ENCODE measurements at places on chromosomes 11 and 22.

GRCh38 chr22:19002684-19003038 is 66.6 kb upstream of the PRODH start:
- no peak for DNase-seq

DNA sequence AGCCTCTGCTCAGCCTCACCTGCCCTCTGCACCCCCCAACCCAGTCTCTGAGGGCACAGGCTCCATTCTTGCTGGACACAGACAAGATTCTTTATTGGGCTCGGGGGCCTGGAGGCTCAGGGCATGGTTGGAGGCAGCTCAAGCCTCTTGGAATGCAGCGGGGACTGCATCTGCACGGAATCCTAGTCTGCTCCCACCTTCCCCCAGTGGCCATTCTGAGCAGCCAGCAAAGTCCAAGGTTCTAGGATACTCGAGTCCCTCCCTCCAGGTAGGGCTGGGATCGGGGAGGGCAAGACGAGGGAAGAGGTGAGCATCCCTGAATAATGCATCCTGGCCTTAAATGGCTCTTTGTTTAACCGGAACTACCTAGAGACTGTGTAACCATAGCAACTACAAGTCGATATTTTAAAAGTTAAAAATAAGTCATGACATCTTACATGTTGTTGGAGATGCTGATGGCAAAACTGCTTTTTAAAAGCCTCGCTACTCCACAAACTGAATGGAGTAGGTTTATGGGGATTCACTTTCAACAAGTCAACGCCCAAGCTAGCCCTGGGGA is 10.7 kb upstream of the IGSF22 start:
- DNase-seq = no peak

GRCh38 chr22:38927033-38927781 is 30.2 kb upstream of the APOBEC3A start:
- DNase-seq = peak; percentile 14

GRCh38 chr11:106032861-106033260 is 10.8 kb upstream of the MSANTD4 start:
- DNase-seq = no peak

GRCh38 chr11:119641983-119642745 is 86.8 kb downstream of the NECTIN1 start:
- no peak for DNase-seq

DNA sequence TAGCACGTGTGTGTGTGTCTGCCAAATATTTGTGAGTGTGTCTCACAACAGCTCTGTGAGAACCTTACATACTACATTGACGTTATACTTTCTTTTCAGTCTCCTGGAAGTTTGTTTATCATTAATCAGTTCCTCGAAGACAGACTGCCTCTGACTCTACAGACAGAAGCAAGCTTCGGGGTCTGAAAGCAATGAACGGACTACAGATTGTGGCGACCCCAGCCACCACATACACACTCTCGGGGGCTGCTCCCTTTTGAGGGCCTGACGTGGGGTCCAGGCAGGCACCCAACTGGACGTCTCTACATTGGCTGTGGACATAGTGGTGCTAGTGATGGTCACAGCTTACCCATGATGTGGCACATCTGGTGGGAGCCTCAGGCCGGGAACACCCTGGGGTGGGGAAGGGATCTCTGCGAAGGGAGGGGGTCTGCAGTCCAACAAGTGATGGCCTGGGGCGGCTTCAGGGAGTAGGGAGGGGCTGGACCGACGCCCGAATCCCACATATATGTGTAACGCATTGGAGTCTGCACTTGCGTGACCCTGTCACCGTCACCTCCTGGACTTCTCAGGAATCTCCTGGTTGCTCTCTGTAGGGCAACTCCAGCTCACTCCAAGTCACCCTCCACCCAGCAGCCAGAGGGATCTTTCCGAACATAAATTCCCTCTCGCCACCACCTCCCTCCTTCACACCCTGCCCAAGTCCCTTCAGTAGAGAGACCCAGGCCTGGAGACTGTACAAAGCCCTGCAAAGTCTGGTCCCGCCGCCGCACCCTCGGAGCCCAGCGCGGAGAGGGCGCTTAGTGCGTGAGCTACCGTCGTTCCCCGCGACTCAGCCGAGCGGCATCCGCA is 30.4 kb upstream of the TRIM29 start:
- DNase-seq = no peak

DNA sequence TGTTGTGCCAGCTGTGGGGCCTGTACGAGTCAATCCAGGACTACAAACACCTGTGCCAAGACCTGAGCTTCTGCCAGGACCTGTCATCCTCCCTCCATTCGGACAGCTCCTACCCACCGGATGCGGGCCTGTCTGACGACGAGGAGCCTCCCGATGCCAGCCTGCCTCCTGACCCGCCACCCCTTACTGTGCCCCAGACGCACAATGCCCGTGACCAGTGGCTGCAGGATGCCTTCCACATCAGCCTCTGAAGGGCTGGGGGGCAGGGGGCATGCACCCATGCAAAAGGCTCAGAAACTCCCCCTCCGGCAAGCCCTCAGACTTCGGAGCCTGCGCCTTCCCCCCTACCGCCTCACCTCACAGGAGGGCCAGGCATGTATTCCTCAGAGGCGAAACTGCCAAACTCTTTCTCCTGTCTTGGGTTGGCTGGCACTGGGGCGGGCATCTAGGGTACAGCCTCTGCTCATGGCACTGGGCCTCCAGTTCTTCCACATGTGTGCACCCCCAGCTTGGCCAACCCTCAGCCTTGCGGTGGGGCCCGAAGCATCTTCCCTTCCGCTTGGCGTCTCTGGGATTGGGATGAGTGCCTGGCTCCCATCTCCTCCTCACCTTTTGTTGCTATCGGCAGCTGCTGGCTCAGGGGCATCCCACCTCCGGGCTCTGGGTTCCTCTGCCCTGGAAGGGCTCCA is 1.2 kb downstream of the FAM89B start:
- DNase-seq = no peak

DNA sequence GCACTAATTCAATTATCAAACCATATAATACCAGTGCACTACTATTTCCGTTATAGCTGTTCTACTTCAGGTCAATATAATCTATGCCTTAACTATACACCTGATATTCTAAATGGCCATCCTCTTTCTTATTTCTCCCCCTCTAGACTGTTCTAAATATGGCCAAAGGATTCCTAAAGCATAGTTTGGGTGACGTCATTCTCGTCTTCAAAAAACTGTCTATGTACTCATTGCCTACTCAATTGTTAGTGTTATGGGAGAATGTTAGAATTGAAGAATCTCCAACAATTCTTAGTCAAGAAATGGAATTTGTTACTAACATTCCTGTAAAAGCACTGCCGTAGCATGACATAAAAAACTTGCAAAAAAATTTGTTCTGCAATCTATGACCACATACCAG is 431.1 kb upstream of the ANO3 start:
- no peak for DNase-seq

DNA sequence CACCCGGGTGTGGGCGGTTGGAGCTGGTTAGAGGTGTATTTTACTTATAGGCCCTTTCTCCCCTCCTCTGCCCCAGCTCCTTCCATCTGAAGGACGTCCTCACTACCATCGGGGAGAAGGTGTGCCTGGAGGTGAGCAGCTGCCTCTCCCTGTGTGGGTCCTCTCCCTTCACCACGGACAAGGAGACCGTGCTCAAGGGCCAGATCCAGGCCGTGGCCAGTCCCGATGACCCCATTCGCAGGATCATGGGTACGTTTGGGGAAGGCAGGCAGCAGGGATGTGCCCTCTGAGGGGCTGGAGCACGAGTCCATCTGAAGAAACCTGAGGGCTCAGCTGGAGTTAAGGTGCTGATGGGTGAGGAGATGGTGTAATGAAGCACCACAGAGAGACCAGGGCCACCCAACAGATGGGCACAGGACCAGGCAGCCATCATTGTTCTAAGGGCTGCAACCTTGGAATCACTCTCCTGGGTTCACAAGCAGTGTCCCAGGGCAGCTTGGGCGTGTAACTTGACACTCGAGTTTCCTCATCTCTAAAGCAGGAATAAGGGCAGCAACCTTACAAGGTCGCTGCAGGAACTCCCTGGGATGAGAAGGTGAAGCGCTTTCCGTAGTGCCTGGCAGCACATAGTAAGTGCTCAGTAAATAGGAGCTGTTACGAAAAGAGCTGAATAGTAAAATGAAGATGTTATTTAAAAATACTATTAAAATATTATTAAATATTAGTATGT is 29.4 kb downstream of the TCP11L1 start:
- no peak for DNase-seq

GRCh38 chr11:77019976-77020595 is 14.1 kb upstream of the B3GNT6 start:
- no peak for DNase-seq

DNA sequence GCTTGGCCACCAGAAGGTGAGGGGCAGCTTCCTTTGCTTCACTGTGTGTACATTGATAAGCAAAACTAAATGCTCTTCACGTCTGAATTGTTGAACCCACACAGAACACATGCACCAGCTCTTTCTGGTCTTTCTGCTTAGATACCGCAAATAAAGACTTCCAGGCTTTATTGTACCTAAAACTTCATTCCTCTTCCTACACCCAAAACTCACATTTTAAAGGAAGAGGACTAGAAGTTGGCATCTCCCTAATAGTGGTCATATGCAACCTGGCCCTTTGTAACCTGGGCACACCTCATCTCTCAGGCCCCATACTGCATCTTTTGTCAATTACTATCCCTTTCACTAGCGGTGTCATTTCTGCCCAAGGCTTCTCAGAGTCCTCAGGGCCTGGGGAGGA is 5.9 kb downstream of the SLC17A6 start:
- no peak for DNase-seq

DNA sequence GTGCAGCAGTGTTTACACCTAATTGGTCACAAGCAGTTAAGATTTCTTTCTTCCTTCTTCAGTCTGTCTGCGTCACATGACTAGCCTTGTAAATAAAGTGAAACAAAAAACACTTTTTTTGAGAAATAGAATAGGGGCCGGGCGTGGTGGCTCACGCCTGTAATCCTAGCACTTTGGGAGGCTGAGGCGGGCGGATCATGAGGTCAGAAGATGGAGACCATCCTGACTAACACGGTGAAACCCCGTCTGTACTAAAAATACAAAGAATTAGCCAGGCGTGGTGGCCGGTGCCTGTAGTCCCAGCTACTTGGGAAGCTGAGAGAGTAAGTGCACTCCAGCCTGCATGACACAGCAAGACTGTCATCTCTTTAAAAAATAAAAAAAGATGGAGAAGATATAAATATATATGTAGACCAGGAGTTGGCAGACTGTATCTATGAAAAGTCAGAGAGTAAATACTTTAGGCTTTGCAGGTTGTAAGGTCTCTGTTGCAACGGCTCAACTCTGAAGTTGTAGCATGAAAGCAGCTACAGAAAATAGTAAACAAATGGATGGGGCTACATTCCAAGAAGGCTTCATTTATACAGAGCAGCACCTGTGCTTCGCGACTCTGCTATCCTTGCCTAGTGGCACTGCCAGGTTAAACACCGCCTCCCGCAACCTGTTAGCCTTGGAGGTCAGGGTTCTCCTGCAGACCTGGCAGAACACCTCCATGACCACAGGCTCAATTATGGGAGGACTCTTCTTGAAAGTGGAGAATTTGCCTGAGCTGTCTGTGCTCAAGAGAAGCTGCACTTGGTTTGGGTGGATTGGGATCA is 55.9 kb downstream of the PPP6R2 start:
- DNase-seq = no peak

DNA sequence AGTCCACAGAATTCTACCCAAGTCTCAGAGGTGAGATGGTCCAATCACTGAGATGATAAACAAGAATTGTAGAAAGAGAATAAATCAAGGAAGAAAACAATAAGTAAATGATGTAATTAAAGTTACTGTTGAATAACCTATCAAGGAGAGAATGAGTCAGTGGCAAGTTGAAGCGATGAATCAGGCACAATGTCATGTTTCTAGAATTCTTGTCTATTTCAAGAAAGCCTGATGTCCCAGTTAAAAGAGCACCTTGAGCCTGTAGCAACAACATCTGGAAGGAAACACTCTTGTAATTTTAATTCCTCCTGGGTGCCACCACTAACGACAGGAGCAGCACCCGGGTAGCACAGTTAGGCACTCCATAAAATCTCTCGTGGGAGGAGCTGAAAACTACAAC is 67.9 kb upstream of the SLC35C1 start:
- no peak for DNase-seq

DNA sequence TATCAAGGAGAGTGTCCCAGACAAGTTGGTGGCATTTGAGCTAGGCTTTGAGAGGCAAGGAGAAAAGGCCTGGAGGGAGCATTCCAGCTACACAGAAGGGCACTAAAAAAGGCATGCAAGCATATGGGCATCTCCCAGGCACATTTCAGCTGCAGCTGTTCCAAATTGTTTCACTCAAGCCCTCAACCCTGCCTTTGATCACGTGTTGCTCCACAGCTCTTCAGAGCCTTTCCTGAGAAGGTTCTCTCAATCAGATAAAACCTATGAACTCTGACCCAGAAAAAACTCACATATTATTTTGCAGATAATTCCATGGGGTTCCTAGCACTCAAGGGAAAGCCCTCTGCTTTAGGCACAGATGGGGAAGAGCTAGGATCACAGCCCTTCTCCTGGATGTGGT is 24.4 kb upstream of the HSPA8 start:
- DNase-seq = no peak

DNA sequence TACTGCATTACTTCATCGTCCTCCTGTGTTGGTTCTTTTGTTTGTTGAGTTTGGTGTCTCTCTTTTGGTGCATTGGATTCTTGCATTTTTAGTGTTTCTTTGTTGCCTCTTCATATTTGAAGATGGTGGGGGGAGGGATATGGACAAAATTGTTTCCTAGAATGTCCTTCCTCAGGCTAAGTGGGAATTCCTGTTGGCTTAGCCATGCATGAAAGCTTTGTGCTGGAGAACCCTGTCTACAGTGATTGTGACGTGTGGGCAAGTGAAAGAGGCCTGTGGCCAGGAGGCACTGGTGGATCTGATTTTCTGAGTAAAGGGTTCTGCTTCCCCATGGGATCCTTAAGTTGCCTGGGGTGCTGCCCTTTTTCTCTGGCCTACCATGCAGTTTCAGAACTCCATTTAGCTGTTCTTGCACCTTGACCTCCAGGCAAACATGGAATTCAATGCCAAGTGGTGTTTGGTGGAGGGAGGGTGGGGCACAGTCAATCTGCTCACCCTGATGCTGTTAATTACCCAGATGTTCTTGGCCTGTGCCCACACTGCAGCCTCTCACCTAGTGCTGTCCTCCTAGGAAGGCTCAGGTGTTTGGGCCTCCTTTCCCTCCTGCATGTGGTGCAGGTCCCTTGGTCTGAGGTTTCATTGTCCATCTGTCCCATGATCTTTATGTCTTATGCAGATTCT is 46.3 kb upstream of the SLC22A12 start:
- no peak for DNase-seq

GRCh38 chr22:33105501-33105911 is 47.3 kb upstream of the SYN3 start:
- no peak for DNase-seq

DNA sequence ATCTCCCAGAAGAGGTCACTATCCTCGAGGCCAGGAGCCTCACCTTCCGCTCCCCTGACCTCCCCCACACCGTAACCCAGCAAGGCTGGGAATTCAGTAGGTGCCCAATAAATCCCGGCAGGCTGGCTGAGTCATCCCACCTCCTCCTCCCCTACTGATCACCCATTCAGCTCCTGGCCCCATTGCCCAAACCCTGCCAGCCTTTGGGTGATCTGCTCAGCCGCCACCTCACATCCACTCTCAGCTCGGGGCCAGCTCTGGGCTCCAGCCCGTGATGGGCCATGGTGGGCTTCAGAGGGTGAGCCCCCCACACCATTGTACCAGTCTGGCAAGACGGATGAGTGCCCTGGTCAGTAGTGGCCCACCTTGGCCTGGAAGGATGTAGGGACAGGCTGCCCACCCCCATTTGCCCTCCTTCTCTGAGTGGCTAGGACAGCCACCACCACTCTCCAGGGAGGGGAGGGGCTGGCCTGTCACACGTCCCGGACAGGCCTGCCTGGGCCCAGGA is 8.2 kb downstream of the TRPM5 start:
- no peak for DNase-seq

GRCh38 chr22:23074451-23074850 is 4.1 kb downstream of the GNAZ start:
- DNase-seq = no peak

GRCh38 chr22:36398601-36399471 is 11.1 kb upstream of the MYH9 start:
- DNase-seq = no peak

Measured in activated T-cell treated with anti-CD3 and anti-CD28 coated beads for 1 hour (primary cell).